ENCODE measurements at places on chromosomes 12 and 14.

DNA sequence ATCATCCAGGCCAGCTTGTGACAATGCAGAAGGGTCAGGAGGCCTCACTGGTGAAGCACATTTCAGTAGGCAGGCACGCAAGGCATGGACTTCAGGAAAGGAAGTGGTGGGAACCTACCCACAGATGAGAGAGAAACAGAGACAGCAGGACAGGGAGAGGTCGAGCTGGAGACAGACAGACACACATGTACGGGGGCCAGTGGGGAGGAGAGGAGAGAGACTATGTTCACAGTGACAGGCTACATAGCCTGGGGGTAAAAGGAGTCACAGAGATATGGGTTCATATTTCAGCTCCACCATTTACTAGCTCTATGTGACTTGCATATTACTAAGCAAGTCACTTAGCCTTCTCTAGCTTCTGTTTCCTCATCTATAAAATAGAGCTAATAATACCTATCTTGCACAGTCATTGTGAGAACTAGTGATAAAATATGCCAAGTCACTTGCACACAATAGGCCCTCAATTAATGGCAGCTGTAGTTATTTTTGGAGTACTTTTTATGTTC, 91.1 kb upstream of the FUT8 start:
- no peak for DNase-seq

DNA sequence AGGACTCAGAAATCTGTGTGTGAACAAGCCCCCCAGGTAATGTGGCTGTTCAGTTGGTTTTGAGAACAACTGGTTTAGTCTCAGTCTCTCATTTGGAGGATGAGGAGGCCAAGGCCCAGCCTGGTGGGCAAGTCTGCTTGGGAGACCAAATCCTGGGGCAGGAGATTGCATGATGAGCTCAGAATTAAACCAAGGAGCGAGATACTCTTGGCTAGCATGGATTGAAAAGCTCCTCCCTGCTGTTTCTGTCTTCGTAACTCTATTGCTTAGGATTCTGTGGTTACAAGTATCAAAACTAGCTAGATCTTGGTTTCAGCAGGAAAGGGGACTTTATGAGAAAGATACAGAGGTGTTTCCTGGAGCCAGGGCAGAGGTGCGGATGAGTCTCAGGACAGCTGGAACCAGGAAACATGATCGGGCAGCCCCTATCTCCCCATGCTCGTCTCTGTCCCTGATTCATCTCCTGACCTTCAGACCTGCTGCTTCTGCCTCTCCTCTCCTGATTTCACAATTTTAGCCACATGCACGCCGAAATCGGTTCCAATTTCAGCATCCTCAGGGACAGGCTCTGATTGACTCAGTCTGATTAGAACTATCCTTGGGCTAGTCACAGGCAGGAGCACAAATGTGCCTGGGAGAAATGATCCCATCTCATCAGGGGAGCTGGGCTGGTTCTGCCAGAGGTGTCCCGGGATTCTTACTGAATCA, 40.2 kb upstream of the RIN3 start:
- no peak for DNase-seq

DNA sequence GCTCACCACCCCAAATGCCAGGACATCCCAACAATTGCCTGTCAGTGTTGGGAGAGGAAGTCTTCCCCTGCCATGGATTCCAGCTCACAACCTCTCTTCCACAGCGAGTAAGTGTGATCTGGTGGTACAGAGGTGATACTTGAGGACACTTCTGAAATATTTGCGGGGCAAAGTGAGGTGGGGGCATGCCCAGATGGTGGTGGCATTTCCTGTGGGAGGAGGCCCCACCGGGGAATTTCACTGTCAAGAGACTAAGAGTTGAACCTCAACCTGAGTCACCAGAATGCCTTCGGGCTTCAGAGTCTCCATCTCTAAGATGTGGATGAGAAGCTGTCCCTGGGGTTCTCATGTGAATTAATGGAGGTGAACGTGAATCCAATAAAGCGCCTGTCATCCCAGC, 122.3 kb upstream of the RFLNA start:
- no peak for DNase-seq

GRCh38 chr12:32197421-32197820, 90.8 kb downstream of the BICD1 start:
- no peak for DNase-seq

GRCh38 chr14:95274279-95274678, 45.4 kb downstream of the CLMN start:
- no peak for DNase-seq

GRCh38 chr14:44662250-44662891, 155.3 kb upstream of the FSCB start:
- no peak for DNase-seq

Data from activated CD4-positive, alpha-beta T cell treated with anti-CD3 and anti-CD28 coated beads for 24 hours (primary cell).